ENCODE measurements at places on chromosomes 3 and 15.
A peak's percentile ranks its signal among the peaks of the same experiment; 100 is the strongest.

DNA sequence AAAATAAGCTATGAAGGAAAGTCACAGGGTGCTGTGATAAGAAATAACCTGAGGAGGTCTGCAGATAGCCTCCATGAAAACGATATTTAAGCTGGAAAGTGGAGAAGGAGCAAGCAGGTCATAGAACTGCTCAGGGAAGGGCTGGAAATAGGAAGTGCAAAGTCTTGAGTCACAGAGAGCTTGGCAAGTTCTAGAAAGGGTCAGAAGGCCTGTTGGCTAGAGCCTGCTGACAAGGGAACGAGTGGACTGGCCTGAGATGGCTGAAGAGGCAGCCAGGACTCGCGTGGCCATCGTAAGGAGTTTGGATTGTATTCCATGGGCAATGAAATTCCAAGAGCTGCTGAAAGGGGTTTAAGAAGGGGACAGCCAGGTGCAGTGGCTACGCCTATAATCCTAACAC, 64.7 kb upstream of the IL12A start:
- DNase-seq = no peak

DNA sequence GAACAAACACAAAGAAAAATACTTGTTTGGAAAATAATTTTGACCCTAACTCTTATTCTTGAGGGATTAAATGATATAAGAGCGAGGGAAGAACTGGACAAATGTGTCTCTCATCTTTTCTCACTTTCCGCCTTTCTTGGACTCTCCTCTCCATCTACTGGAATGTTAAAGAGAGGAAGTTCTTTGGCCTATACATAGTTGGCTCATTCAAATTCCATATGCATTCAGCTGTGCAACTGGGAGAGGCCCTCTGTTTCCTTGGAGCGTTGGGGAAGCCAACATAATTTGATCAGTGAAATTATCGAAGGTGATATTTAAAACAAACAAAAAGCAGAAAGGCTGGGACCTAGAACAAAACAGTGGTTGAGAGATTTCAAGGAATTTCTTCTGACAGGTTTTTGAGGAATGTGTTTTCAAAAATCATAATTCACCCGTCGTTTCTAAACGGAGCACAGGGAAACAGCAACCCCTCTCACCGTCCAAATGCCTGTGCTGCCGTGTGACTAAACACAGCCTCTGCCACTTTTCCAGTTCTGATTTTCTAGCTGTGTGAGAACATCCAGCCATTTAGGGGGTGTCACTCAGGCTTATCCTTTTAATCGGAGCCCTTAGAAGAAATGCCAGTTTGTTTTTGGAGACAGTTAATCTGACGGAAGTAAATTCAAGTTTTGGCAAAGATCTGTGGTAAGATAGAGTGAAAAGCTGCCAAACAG, 489.9 kb downstream of the SOX2 start:
- DNase-seq = no peak

DNA sequence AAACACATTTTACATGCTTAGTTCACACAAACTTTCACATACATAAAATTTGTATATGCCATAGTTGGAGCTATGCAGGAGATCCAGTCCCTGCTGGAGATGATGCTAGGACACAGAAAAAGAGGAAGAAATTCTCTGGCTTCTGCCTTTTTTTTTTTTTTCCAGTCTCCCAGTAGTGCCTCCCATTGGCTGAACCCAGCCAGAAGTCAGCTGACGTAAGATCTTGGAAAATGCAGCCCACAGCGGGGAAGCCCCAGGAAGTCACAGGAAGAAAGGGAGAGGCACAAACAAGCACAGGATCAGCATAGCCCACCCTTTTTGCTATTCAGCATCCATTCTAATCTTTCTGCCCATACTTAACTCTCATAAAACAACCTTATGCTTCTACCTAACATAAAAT, 38.5 kb downstream of the SCN11A start:
- DNase-seq = no peak

DNA sequence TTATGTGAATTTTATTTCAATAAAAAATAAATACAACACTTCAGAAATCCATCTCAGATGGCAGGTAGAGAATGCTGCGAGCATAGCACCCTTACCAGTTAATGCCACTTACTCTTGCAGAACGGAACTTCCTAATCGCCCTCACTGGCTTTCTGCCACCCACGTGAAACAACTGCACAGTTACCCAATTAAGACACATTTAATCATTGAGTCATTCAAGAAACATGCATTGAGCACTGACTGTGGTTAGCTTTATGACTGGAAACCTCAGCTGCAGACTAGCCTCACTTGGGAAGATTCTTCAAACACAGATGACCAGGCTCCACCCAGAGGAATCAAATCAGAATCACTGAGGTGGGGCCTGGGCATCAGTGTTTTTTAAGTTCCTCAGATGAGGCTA, 5.6 kb upstream of the MFGE8 start:
- no peak for DNase-seq

GRCh38 chr15:99432271-99433025, 133.3 kb upstream of the MEF2A start:
- no peak for DNase-seq

DNA sequence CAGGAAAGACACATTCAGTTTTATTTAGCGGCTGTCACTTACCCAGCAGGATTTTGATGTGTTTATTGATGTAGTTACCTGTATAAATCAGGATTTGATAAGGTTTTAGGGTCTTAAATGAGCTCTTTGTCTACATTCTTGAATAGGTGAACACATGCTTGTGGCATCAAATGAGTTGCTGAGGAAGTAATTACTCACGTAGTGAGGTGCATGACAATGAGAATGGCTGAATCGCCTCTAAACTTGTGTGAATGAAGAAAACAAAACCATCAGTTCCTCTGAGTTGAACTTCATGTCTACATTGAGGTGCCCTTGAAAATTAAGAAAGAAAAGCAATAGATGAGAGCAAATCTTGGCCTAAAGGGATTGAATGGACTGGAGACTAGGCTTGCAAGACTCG, 245.6 kb upstream of the SATB1 start:
- DNase-seq = no peak

DNA sequence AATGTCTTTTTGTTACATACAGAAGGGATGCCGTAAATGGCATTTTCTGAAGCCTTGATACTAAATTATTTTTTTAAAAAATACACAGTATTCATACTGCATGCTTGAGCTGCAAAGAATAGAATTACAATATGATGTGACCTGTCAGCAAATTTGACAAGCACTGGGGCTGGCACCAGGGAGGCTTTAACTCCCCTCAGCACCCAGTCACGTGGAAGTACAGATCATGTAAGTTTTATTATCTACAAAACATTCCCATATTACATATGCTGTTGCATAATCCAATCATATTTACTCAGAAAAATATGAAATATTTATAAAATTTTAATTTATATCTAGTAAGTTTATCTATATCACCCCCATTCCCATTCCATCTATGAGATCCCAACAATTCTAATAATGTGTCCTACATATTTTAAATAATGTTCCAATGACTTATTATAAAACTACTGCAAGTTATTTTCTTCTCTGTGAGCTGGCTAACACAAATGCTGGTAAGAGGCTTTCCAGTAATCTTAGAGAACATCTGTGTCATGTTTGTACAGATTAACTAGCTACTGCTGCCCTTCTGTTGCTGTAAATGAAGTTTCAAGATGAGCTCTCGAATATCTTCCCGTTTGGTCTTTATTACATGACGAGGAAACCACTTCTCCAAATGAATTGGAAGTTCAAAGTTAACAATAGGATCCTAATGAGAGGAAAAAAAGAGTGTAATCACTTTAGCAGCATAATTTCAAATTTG, 5.2 kb upstream of the IMPG2 start:
- no peak for DNase-seq

DNA sequence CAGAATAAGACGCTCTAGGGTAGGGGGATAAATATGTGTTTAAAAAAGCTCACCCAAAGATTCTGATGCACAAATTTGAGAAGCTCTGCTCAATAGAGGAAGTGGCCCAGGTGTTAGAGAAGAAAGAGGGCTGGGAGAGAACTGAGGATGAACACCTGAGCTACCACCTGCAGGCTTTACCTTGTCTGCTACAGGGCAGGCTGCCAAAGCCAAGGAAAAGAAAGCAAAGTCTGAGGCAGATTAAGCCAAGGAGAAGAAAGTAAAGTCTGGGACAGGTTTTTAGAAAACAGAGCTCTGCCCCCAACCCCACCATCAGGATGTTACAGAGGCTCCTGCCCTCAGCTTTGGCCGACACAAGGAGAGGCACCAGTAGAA, 92.9 kb downstream of the THRB start:
- no peak for DNase-seq

DNA sequence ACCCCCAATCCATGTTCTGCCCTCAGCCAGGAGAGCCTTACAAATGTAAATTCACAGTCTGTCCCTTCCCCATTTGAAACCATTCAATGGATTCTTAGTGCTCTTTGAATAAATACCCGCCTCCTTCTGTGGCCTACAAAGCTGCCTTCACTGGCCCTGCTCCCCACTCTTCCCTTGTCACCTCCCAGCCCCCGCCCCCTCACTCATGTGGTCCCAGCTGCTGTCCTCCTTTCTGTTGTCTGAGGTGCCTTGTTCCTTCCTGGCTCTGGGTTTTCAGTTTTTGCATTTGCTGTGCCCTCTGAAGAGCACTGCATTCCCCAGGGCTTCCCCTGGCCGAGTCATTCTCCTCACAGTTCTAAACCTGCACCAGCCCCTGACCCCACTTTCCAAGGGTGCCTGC, 3.2 kb downstream of the EFCAB12 start:
- DNase-seq = no peak

GRCh38 chr3:8981296-8981695, 18.0 kb upstream of the RAD18 start:
- no peak for DNase-seq

GRCh38 chr15:78761891-78762385, 49.3 kb downstream of the ADAMTS7 start:
- no peak for DNase-seq

DNA sequence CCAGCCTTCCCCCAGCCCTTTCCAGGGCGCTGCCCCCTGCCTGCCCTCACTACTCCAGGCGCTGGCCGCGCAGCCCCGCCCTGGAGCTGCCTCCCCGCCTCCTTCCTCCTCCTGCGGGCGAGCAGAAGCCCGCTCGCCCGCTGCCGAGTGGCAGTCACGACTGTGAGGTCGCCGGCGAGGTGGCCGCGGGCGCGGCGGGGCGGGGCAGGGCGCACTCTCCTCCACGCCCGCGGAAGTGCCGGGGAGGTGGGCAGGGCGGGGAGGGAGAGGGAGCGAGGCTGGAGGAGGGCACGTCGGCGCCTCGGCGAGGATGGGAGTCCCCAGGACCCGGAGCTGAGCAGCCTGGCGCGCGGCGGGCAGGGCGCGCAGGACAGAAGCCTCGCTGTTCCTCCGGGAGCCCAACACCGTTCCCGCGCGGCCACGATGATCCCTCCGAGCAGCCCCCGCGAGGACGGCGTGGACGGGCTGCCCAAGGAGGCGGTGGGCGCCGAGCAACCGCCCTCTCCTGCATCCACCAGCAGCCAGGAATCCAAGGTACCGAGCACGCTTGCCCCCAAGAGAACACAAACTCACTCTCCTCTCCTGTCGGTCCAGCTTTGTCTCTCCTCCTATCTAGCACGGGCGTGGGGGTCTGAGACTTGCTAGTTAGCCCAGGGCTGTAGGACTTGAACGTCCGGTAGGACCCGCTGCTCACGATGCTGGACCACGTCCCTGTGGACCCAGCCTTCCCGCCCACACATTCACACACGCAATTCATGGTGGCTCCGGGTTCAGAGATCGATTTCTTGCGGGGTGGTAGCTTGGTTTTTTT, at the start of gene STAC:
TSS of gene STAC (plus strand) at position 284 of the 811 bp plus-strand sequence. CDS start at position 424, 140 bp downstream.
- DNase-seq = no peak

GRCh38 chr3:108415661-108416060, 94.7 kb downstream of the MYH15 start:
- DNase-seq = no peak

DNA sequence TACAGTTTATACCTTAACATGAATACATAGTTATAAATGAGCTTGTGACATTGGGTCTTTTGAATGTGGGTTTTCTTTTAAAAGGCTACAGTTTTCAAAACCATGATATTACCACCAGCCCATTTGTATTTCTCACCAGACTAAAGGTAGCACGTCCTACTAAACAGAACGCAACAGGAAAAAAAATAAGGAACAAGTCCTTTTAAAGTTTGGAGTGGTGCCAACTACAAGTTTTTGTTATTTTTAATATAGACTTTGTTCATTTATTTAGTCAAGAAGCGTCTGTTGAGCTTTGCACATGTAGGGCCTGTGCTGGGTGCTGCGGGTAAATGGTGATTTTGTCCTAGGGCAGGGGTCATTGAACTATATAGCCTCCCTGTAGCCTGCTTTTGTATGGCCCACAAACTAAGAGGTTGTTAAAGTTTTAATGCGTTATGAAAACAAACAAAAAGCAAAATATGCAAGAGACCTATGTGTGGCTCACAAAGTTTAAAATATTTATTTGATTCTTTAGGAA, 164.4 kb downstream of the GHSR start:
- DNase-seq = no peak

- DNase-seq = no peak
These were observed 88.3 kb downstream of the ARIH1 start for GRCh38 chr15:72562386-72562785.

DNA sequence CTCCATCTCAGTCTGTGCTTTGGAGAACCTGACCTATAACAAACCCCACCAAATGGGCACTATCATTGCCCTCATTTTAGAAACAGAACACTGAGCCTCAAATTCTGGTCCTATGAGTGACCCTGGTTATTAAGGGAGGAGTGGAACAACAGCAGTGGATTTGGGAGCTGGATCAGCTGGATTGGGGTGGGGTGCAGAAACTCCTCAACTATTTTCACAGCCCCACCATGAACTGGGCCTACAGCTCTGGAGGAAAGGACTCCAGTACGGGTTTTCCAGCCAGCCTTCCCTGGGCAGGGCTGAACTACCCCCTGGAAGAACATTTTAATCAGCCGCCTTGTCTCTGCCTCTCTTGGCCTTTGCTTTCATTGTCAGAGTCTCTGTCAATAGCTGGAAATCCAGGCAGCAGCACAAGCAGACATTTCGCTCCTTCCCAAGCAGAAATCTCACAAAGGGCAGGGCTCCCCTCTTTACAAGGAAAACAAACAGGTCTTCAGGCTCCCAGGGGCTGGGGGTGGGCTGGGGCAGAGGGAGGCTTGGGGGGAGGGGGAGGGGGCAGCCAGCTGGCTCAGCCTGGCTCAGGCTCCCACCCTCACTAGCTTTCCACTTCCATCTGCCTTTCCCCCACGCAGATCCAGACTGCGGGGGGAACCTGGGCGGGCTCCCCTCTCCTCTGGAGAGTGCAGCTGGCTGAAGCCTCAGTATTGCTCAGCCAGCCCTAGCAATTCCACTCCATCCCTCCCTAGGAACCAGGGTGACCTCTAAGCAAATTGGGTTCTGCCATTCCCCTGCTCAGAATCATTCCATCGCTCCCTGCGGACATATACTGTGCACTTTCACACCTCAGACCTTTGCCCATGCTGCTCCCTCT, 13.7 kb upstream of the TLE3 start:
- peak; percentile 45 for DNase-seq

GRCh38 chr3:149163066-149163465, 33.6 kb downstream of the HPS3 start:
- no peak for DNase-seq
